Natural killer cell (primary cell): ENCODE measurements at places on chromosomes 1 and 21. TPM values are rescaled to one million over a fixed set of nuclear protein-coding genes. Genes with fewer than 3 reads are reported as not detected.

- no peak overlapping the region for H3K4me3 ChIP-seq
- no peaks in the 10 kb centered on the region for H3K27me3 ChIP-seq
- DNase-seq: no peak
- H3K36me3 ChIP-seq: no peaks in the 10 kb centered on the region
- no peak overlapping the region for H3K27ac ChIP-seq
These were observed 1323.2 kb downstream of the AMY1C start for GRCh38 chr1:105072850-105073249.

DNA sequence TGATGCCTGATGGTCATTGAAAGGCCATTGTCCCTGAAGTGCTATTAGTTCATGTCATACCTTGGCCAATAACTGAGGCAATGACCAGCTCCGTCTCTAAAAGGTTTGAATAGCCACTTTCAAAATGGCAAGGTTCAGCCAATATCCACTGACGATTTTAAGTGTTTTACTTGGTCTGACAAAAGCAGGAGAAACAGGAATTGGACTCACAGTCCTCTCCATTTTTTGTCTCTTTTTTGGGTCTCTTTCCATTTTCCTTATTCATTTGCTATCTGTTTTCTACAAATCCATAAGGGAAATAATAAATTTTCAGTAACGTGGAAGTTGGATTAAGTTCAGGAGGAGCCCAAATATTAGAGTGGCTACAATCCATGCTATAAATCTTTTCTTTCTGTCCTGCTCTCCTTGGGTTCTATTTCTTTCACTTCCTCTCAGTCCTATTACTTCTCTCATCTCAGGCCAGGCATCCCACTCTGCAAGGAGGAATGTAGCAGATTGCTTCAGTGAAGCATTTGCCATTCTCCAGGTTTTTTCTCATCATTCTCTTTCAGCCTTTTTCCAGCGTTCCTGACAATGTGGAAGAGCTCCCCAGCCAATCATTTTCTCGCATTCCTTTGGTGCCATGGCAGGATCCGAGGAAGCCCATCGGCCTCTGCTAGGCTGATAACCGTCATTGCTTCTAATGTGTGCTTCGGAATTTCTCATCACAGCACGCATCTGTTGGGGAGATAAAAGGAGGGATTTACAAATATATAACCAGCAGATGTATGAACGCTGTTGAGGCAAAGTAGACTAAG is 414.5 kb downstream of the ADGRL2 start:
- no peaks in the 10 kb centered on the region for H3K27me3 ChIP-seq
- no peak for DNase-seq
- no peak overlapping the region for H3K4me3 ChIP-seq
- no peak overlapping the region for H3K27ac ChIP-seq

- H3K27me3 ChIP-seq: no peaks in the 10 kb centered on the region
- no peaks in the 10 kb centered on the region for H3K36me3 ChIP-seq
- H3K4me1 ChIP-seq: peaks cover 8% of the 10 kb centered on the region
- H3K4me3 ChIP-seq: no peak overlapping the region
- no peak overlapping the region for H3K27ac ChIP-seq
These were observed 21.2 kb upstream of the LGALS8 start for GRCh38 chr1:236502579-236502971.

DNA sequence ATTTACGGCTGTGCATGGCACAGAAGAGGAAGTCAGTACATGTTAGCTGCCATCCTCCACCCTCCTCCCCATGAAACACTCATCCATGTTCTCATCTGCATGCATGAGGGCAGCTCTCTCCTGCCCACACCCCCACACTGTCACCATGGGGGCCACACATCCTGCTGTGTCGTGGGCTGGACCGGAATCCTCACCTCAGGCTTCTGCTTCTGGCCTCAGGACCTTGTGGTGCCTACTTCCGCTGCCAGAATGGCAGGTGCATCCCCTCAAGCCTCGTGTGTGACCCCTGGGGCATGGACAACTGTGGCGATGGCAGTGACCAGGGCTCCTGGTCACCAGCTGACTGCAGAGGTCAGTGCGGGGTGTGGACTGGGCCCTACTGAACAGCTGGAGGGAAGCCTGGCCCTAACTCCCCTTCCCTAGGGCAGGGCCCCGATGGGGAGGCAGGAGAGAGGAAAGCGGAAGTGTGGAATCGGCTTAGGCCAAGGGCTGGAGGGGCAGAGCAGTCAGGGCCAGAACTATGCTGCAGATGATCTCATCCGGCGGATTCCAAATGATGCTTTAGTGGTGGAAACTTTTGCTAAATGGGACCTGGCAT is 3.8 kb downstream of the LDLRAD2 start:
- peak overlapping the region; percentile 26 for H3K27ac ChIP-seq
- no peaks in the 10 kb centered on the region for H3K27me3 ChIP-seq
- H3K36me3 ChIP-seq: no peaks in the 10 kb centered on the region
- DNase-seq: no peak
- H3K4me3 ChIP-seq: no peak overlapping the region

DNA sequence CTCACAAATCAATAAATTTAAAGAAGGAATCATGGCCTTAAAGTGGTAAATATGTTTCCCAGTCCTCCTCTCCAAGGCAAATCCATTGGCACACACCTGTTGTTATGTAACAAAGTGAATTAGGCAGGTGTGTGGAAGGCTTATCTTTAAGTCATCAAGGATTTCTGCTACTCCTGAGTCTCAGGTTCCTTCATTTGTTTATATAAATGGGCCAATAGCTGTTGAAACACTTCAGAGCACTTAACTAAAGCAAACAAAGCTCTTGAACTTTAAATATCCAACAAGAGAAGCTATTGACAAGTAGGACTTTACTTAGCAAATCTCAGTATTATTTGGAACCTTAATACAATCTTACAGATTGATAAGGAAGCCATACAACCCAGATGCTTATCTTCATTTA is 99.3 kb upstream of the ESRRG start:
- DNase-seq: no peak
- no peaks in the 10 kb centered on the region for H3K36me3 ChIP-seq
- no peaks in the 10 kb centered on the region for H3K27me3 ChIP-seq

- no peak overlapping the region for H3K27ac ChIP-seq
- DNase-seq: no peak
- peaks cover 5% of the 10 kb centered on the region for H3K4me1 ChIP-seq
These were observed 50.0 kb upstream of the COL18A1 start for GRCh38 chr21:45354970-45355369.

DNA sequence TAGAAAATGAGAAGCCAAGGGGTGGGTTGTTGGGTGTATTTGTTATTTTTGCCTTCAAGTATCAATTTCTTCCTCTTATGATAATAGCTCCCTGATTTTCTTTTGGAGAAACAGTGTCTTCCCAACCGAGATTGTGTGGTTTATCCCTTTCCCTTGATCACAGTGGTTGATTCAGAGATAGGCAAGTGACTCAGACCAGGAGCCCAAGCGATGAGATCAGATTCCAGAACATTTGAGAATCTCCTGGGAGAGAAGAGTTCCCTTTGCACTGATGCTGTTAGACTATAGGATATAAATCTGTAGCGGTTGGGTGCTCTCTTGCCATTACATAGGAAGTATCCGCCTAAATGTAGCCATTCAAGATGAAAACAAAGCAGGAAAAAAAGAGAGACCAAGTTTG is 90.1 kb upstream of the WDR26 start:
- H3K36me3 ChIP-seq: no peaks in the 10 kb centered on the region
- H3K4me1 ChIP-seq: no peaks in the 10 kb centered on the region
- no peak overlapping the region for H3K27ac ChIP-seq
- H3K27me3 ChIP-seq: no peaks in the 10 kb centered on the region
- no peak overlapping the region for H3K4me3 ChIP-seq
- DNase-seq: no peak

GRCh38 chr1:115642168-115643072 is 650 bp downstream of the VANGL1 start:
- H3K4me3 ChIP-seq: peak overlapping the region; percentile 56
- peak; percentile 41 for DNase-seq
- H3K36me3 ChIP-seq: no peaks in the 10 kb centered on the region
- H3K27ac ChIP-seq: peak overlapping the region; percentile 38
- H3K4me1 ChIP-seq: peaks cover 12% of the 10 kb centered on the region

GRCh38 chr1:172990598-172991215 is 60.0 kb downstream of the TNFSF18 start:
- no peak overlapping the region for H3K27ac ChIP-seq
- no peaks in the 10 kb centered on the region for H3K27me3 ChIP-seq
- no peak overlapping the region for H3K4me3 ChIP-seq
- H3K36me3 ChIP-seq: no peaks in the 10 kb centered on the region
- H3K4me1 ChIP-seq: no peaks in the 10 kb centered on the region
- no peak for DNase-seq

- peaks cover 77% of the 10 kb centered on the region for H3K4me1 ChIP-seq
- no peaks in the 10 kb centered on the region for H3K27me3 ChIP-seq
- H3K4me3 ChIP-seq: no peak overlapping the region
- no peaks in the 10 kb centered on the region for H3K36me3 ChIP-seq
These were observed 142.9 kb downstream of the DHRS3 start for GRCh38 chr1:12475101-12475500.

DNA sequence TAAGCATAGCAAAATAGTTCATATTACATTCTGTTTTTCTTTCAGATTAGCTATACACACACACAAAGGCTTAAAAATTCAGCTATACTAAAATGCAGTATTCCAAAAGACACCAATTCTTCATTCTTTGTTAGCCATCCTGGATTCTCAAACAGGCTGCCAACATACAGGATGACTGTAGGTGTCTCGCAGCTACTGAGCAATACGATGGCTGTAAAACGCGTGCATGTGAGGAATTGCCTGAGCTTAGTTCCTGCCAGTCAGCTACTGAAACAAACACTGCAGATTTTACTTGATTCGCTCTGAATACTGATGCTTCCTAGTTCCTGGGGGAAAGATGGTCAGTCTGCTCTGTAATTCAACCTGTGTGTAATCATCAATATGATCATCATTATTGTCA is 24.7 kb upstream of the HMGN1 start:
- H3K4me3 ChIP-seq: no peak overlapping the region
- no peaks in the 10 kb centered on the region for H3K36me3 ChIP-seq
- H3K4me1 ChIP-seq: no peaks in the 10 kb centered on the region
- no peak overlapping the region for H3K27ac ChIP-seq
- H3K27me3 ChIP-seq: no peaks in the 10 kb centered on the region
- peak; percentile 54 for DNase-seq

- H3K27ac ChIP-seq: no peak overlapping the region
- DNase-seq: no peak
- H3K4me1 ChIP-seq: peaks cover 49% of the 10 kb centered on the region
- H3K4me3 ChIP-seq: no peak overlapping the region
- H3K27me3 ChIP-seq: no peaks in the 10 kb centered on the region
- peaks cover 39% of the 10 kb centered on the region for H3K36me3 ChIP-seq
These were observed 8.1 kb upstream of the PMVK start for GRCh38 chr1:154944401-154945159.

DNA sequence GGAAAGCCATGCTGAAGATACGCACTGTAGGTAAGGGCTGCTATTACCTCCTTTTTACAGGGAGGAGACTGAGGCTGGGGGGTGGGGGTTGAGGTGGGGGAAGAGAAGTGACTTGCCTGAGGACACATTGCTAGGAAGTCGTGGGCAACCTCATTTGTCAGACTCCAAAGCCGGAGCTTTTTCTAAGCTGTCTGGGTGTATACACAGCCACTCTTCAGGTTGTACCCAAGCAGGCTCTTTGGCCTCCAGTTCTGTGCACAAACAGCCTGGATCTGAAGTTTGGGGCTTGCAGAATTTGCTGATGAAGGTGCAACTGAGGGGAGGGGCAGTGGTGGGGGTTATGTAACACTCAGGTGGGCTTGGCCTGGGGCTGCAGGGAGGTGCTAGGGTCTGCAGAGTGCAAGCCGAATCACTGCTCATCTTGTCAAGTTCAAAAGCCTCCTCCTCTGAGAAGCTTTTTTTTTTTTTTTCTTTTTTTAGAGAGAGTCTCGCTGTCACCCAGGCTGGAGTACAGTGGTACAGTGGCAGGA is 16.9 kb downstream of the TINAGL1 start:
- H3K4me3 ChIP-seq: no peak overlapping the region
- peaks cover under 1% of the 10 kb centered on the region for H3K27me3 ChIP-seq
- H3K36me3 ChIP-seq: no peaks in the 10 kb centered on the region
- no peak for DNase-seq
- no peaks in the 10 kb centered on the region for H3K4me1 ChIP-seq
- H3K27ac ChIP-seq: no peak overlapping the region

- no peaks in the 10 kb centered on the region for H3K36me3 ChIP-seq
- H3K4me3 ChIP-seq: no peak overlapping the region
- no peak overlapping the region for H3K27ac ChIP-seq
- no peaks in the 10 kb centered on the region for H3K27me3 ChIP-seq
- no peak for DNase-seq
These were observed 519.8 kb upstream of the PLXNA2 start for GRCh38 chr1:208763971-208764370.

DNA sequence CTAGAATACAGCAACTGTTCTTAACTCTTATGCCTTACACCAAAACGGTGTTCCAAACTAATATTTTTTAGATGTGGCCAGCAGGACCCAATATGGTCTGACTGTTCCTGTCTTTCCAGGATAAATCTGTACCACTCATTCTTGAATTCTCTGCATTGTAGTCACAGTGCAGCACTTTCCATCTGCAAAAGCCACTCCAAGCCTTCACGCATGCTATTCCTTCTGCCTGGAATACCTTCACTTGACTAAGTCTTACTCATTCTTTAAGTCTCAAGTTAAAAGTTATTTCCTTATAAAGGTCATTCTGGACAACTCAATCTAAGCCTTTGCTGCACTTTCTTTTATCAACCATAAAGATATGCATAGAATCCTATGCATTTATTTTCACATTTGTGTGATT is 1194.5 kb downstream of the PLA2G4A start:
- no peaks in the 10 kb centered on the region for H3K4me1 ChIP-seq
- no peak for DNase-seq
- no peaks in the 10 kb centered on the region for H3K27me3 ChIP-seq
- H3K36me3 ChIP-seq: no peaks in the 10 kb centered on the region
- H3K27ac ChIP-seq: no peak overlapping the region

DNA sequence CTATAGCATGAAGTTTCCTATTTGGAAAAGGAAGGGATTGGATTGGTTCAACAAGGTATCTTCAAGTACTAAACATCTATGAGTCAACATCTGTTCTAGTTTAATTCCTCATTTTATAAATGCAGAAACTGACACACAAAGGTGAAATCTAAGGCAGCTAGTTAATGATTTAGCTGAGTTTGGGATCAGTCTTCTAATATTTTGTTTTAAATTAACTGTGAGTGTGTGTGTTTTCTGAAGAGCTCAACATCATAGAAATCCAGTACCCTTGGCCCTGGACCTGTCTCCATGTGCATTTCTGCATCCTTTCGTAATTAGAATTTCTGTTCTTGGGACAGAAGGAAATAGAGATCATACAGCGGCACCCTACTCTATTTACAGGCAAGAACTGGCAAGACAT is 105.9 kb downstream of the RGS2 start:
- H3K27ac ChIP-seq: no peak overlapping the region
- no peak for DNase-seq
- H3K4me1 ChIP-seq: no peaks in the 10 kb centered on the region

GRCh38 chr1:156515956-156516355 is 15.4 kb upstream of the MEF2D start:
- DNase-seq: no peak
- H3K27ac ChIP-seq: no peak overlapping the region
- H3K4me3 ChIP-seq: no peak overlapping the region
- no peaks in the 10 kb centered on the region for H3K4me1 ChIP-seq
- no peaks in the 10 kb centered on the region for H3K36me3 ChIP-seq

GRCh38 chr21:19124691-19125090 is 721.1 kb upstream of the TMPRSS15 start:
- no peak overlapping the region for H3K27ac ChIP-seq
- no peak overlapping the region for H3K4me3 ChIP-seq
- H3K27me3 ChIP-seq: no peaks in the 10 kb centered on the region
- H3K36me3 ChIP-seq: no peaks in the 10 kb centered on the region

Gene C1orf226
- total RNA-seq: 0.09 TPM

Gene DMRTB1
- total RNA-seq: not detected

Gene MX2
- total RNA-seq: 42.6 TPM

Gene FAM89A
- 2.5 TPM for total RNA-seq

Gene PI4KB
- total RNA-seq: 95.0 TPM

Gene APOBEC4
- not detected for total RNA-seq

Gene GUCA2A
- not detected for total RNA-seq

Gene ITLN2
- not detected for total RNA-seq

Gene C2CD2
- total RNA-seq: 2.1 TPM

Gene TESK2
- total RNA-seq: 6.0 TPM

Gene GJA9
- total RNA-seq: not detected
